Hypothalamus (tissue), 51 donors: ENCODE measurements at places on chromosomes 5 and 9.

- no peak for DNase-seq
Observed at GRCh38 chr5:165400086-165400485, 1894.7 kb downstream of the MAT2B start.

GRCh38 chr9:71780953-71781352 lies 12.6 kb upstream of the CEMIP2 start:
- no peak for DNase-seq

GRCh38 chr9:7176561-7176960 lies 418.8 kb downstream of the KDM4C start:
- no peak for DNase-seq

DNA sequence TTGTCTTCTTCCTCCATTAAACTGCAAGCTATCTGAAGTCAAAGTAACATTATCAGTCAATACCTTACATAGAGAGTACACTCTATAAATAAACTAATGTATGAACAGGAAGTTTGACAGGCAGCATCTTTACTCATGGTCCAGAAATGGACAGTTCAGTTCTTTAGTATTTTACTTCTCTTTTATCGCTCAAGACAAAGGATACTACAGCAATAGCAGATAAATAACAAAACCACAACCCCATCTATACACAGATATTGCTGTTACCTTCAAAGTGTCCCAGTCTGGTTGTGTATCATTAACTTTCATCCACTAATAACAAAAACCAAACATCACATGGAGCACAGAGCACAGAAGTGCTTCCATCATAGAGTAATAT lies 46.4 kb downstream of the SEMA5A start:
- DNase-seq: no peak

- DNase-seq: peak; percentile 22
Observed at GRCh38 chr5:173327948-173328843, at the start of gene STC2. Gene STC2 (minus strand): TSS chr5:173328414. CDS start chr5:173328193, 221 bp downstream.

DNA sequence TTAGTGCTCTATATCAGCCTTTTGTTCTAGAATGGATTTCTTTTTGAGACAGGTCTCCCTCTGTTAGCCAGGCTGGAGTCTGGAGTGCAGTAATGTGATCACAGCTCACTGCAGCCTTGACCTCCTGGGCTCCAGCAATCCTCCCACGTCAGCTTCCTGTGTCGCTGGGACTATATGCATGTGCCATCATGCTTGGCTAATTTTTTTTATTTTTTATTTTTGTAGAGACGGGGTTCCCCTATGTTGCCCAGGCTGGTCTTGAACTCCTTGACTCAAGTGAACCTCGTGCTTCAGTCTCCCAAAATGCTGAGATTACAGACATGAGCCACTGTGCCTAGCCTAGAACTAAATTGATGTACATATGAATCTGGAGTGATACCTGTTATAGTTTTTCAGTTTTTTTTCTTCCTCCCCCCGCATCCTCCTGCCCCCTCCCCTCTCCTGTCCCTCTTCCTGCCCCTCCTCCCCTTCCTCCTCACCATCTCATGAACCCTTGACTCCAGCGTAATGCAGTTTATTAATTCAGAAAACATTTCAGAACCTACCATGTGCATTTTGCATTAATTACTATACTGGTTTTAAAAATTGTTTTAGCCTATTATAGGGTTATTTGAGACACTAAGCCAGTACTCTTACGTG lies 37.4 kb upstream of the TNFAIP8 start:
- no peak for DNase-seq

GRCh38 chr5:110580625-110581024 lies 145.8 kb downstream of the TMEM232 start:
- DNase-seq: no peak

DNA sequence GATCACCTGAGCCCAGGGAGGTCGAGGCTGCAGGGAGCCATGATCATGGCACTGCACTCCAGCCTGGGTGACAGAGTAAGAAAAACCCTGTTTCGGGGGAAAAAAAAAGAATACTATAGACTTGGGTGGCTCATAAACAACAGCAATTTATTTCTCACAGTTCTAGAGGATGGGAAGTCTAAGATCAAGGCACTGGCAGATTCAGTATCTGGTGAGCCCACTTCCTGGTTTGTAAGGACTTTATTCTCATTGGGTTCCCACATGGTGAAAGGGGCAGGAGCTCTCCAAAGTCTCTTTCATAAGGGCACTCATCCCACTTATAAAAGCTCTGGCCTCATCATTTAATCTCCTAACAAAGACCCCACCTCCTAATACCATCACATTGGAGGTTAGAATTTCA lies 8.7 kb downstream of the HINT1 start:
- DNase-seq: no peak

DNA sequence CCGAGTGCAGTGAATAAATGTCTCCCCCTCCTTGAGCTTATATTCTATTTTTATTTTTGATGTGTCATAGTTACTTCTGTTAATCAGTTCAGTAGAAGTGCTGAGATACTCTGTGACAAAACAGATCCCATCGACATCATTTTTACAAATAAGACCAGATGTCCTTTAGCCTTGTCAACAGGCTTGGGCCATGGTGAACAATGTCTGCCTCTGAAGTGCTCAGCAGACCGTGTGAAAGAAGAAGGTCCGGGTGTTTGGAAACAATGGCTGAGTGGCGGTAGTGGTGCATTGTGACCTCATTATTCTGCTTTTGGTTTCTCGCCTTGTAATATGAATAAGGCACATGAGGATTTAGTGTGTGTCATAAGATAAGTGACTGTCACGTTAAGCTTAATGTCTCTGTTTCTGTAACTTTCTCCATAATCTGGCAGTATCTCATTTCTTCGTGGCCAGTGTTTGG lies 71.2 kb downstream of the SYK start:
- DNase-seq: no peak

- DNase-seq: no peak
Observed at GRCh38 chr9:98997604-98998003, 53.9 kb downstream of the COL15A1 start.

DNA sequence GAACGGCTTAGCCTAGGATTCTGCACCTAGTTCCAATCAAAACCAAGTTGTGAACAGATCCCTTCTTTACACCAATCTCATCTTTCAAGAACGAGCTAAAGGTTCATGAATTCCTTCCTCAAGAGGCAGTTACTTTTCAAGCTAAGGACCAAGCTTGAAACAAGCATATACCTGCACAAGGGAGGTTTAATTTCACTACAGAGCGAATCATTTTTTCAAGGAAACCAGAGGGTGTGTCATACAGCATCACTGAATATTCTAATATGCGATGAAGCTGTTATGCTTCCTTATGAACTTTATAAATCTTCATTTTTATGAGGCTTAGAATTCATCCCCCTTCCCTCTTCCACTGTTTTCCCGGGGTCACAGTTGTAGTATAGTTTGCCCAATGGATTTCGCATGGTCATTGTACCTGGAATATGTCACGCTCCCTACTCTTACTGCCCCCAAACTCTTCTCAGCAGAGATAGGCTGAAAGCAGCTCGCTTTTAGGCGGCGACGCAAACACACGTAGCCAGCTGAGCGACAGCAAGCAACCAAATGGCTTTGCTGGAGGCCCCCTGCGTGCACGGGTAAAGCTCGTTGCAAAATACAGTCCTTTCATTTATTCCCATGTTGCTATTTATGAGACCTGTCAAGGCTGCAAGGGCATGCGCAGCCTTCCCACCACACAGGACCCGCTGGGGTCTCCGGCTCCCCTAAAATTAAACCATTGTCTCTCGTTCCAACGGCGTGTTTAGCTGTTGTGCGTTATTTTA lies 832 bp downstream of the LMBRD2 start:
- DNase-seq: no peak

DNA sequence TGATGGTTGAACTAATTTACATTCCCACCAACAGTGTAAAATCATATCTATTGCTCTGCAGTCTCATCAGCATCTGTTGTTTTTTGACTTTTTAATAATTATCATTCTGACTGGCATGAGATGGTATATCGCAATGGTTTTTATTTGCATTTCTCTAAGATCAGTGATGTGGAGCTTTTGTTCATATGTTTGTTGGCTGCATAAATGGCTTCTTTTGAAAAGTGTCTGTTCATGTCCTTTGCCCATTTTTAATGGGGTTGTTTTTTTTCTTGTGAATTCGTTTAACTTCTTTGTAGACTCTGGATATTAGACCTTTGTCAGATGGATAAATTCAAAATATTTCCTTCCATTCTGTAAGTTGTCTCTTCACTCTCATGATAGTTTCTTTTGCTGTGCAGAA lies 115.2 kb upstream of the CDH12 start:
- no peak for DNase-seq

GRCh38 chr5:68872088-68872839 lies 221.6 kb upstream of the SLC30A5 start:
- DNase-seq: no peak

DNA sequence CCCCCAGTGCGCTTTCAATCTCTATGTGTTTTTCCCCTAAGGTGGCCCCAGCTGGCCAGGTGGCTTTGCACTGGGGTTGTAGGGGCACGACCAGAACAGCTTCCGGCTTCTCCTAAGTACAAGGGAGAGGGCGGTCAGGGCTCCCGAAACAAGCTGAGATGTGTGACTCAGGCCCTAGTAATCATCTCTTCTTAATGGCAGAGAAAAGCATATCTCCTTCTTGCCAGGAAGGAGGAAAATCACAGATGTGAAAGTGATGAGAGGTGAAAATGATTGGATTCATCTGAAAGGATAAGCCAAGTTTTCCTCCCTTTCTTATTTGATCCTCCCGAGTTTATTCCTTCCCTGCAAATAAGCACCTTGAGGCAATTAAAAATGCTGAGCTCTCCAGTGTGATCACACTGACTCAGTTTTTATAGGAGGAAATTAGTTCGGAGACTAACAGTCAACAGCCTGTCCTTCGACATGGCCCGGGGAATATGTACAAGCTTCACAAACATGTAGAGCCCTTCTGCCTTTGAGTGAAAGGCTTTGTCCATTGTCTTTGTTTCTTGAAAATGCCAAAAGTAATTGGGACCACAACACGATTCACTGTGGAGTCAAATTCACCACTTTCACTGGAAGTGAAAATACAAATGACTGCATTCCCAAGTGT lies 514.8 kb downstream of the PSAT1 start:
- no peak for DNase-seq

GRCh38 chr9:2570615-2571479 lies 50.7 kb upstream of the VLDLR start:
- no peak for DNase-seq

DNA sequence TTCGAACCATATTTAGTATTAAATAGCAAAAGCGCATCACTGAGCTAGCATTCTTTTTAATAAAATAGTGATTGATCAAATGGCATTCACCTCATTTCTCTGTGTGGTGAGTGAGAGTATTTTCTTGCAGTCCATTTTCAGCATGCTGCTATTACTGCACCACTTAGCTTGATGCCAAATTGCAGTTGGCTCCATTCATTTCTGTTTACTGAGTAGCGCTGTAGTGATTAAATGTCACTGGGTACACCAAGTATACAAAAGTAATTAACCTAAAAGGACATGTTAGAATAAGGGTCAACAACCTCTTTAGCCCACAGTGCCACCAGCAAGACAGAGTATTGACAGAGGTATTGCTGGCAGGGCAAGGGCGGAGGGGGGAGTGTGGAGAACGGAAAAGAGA lies 122.0 kb downstream of the TLE4 start:
- no peak for DNase-seq

GRCh38 chr5:151026679-151027078 lies 6.3 kb downstream of the GPX3 start:
- DNase-seq: no peak

DNA sequence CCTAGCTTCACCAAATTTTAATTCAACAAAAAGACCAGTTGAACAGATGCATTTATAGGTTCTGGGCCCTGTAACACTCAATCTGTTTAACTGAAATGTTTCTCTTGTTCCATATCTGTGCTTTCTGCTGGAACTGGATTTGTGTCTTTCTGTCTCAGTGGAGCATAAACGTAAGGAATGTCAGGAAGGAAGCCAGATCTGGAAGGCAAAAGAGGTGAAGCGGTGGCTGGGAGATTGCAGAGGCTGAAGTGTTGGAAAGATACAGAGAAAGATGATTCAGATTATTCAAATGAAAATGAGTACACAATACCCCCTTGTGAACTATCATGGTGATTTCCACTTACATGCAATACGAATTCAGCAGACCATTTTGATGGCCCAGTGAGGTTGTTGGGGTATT lies 406.8 kb downstream of the BRINP1 start:
- DNase-seq: no peak

GRCh38 chr5:150781706-150782614 lies 3.4 kb downstream of the SMIM3 start:
- no peak for DNase-seq

DNA sequence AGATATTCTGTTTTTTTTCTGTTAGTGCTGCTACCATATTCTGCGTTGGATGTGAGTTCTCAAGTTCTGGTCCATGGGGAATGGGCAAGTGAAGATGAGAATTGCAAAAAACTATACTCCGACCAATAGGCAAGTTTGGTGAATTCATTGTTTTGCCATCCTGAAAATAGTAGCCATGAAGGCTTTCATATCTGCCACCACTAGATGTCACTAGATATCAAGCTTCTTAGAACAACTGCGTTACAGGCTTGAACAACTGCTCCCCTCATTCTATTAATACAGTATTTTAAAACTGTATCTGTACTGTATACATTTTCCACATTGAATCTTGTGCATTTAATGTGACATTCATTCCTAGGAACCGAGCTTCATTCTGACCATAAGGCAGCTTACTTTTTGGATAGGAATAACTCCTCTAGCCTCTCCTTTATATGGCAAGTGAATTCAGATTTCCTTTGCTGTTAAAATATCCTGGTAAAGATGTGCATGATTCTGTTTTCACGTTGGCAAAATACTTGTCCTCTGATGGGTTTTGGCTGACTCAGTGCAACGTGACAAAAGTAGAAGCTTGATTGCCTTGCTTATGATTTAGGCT lies 163.6 kb downstream of the SREK1 start:
- no peak for DNase-seq

- DNase-seq: no peak
Observed at GRCh38 chr9:85067792-85068191, 398.3 kb downstream of the NTRK2 start.

- peak; percentile 6 for DNase-seq
Observed at GRCh38 chr5:174047472-174048099, 2.1 kb downstream of the NSG2 start.

- no peak for DNase-seq
Observed at GRCh38 chr5:157761690-157762621, 18.4 kb downstream of the LSM11 start.

DNA sequence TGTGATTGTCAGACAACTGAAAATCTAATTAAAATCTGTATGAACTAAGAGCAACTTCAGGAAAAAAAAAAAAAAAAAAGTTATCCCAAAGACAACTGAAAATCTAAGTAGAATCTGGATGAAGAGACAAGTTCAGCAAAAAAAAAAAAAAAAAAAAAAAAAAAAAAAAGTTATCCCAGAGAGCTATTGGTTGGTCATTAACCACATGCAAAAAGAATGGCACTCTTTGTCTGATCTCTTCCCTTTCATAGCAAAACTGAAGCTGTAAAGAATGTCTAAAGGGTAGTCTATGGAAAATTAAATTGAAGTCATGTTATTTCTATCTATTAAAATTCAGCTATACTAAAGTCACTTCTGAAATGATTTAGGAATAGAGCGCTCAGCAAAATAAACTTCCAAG lies 32.9 kb downstream of the STRBP start:
- DNase-seq: no peak
